ENCODE measurements at places on chromosomes 1 and 21. TPM values are rescaled to one million over a fixed set of nuclear protein-coding genes. Genes with fewer than 3 reads are reported as not detected.

GRCh38 chr21:44972821-44973220 lies 33.0 kb downstream of the SLX9 start:
- no peaks in the 10 kb centered on the region for H3K36me3 ChIP-seq
- no peak overlapping the region for H3K4me3 ChIP-seq
- H3K27ac ChIP-seq = no peak overlapping the region
- H3K4me1 ChIP-seq = no peaks in the 10 kb centered on the region
- no peaks in the 10 kb centered on the region for H3K27me3 ChIP-seq

DNA sequence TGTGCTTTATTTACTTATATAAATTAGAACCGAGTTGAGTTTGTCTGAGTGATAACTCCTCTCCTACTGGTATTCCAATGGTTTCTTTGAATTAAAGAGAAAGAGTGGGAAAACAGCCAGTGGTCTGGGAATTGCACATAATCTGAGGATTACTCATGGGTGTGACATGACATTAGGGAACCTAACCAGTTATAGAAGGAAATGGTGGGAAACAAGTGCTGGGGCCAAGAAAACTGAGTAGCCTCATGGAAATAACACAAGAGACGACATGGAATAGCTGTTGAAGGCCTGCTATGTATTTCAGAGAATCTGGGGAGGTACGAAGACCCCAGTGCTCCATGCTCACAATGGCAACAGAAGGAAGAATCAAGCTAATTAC lies 41.8 kb upstream of the LRRC52 start:
- H3K27me3 ChIP-seq = peaks cover 5% of the 10 kb centered on the region
- no peak for DNase-seq
- H3K4me1 ChIP-seq = no peaks in the 10 kb centered on the region
- no peaks in the 10 kb centered on the region for H3K36me3 ChIP-seq
- H3K4me3 ChIP-seq = no peak overlapping the region

DNA sequence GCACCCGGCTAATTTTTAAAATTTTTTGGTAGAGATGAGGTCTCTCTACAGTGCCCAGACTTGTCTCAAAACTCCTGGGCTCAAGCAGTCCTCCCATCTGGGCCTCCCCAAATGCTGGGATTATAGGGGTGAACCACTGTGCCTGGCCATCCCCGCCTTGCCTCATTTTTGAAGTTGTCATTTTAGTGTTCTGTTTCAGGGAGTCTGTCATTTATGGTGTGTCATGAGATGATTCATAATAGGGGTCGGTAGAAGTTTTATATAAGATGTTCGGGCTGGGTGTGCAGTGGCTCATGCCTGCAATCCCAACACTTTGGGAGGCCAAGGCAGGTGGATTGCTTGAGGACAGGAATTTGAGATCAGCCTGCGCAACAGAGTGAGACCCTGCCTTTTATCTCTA lies 8.5 kb downstream of the PRCC start:
- H3K27ac ChIP-seq = peak overlapping the region; percentile 16
- peaks cover 28% of the 10 kb centered on the region for H3K4me1 ChIP-seq
- no peaks in the 10 kb centered on the region for H3K27me3 ChIP-seq
- no peak overlapping the region for H3K4me3 ChIP-seq
- peaks cover 11% of the 10 kb centered on the region for H3K36me3 ChIP-seq

GRCh38 chr1:38465460-38465859 lies 394.1 kb downstream of the RRAGC start:
- no peaks in the 10 kb centered on the region for H3K36me3 ChIP-seq
- H3K4me3 ChIP-seq = no peak overlapping the region
- no peaks in the 10 kb centered on the region for H3K4me1 ChIP-seq
- H3K27me3 ChIP-seq = peaks cover 3% of the 10 kb centered on the region
- no peak overlapping the region for H3K27ac ChIP-seq

DNA sequence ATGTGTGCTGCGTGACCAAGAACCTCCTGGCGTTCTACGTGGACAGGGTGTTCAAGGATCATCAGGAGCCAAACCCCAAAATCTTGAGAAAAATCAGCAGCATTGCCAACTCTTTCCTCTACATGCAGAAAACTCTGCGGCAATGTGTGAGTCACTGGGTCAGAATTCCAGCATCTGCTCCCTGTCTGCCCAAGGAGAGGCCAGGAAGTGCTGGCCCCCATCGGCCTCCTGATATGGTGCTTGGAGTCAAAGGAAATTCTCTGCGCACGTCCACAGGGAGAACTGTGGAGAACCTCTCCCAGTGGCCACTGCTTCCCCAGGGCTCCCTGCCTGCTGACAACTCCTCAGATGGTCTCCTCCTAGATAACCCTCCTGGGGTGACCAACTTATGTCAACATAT lies 25.6 kb upstream of the IL20 start:
- peaks cover 32% of the 10 kb centered on the region for H3K27me3 ChIP-seq
- DNase-seq = no peak
- no peak overlapping the region for H3K4me3 ChIP-seq
- no peak overlapping the region for H3K27ac ChIP-seq
- H3K4me1 ChIP-seq = peaks cover 2% of the 10 kb centered on the region

DNA sequence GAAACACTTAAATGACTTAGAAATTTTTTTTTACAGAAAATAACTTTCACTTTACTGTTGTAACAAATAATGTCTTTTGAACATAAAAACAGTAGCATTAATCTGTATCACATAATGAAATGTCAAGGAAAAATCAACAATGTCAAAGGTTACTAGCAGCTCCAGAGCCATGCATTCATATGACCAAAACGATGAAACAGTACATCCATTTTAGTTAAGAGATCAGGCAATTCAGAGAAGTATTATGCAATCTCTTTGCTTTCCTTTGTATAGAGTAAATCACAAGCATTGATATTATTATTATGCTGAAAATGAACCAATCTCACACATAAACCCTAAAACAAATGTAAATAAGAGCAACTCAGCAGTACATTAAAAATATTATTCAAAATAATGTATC lies 748.9 kb downstream of the PLA2G4A start:
- H3K4me3 ChIP-seq = no peak overlapping the region
- H3K36me3 ChIP-seq = no peaks in the 10 kb centered on the region
- no peak for DNase-seq
- H3K4me1 ChIP-seq = peaks cover 6% of the 10 kb centered on the region
- H3K27ac ChIP-seq = no peak overlapping the region

GRCh38 chr1:33822396-33822795 lies 41.5 kb upstream of the HMGB4 start:
- DNase-seq = no peak
- no peaks in the 10 kb centered on the region for H3K36me3 ChIP-seq
- peaks cover 28% of the 10 kb centered on the region for H3K27me3 ChIP-seq
- no peaks in the 10 kb centered on the region for H3K4me1 ChIP-seq

- no peak for DNase-seq
- peaks cover 8% of the 10 kb centered on the region for H3K4me1 ChIP-seq
- no peaks in the 10 kb centered on the region for H3K36me3 ChIP-seq
- H3K27ac ChIP-seq = peak within 1 kb of the TSS; percentile 5
Observed at GRCh38 chr1:32702599-32703478, at the start of gene SYNC. Gene SYNC, minus strand, starts transcription at chr1:32702770. Its CDS starts 110 bp downstream, at chr1:32702660.

Gene HENMT1
- total RNA-seq = 5.9 TPM

Gene OR6N1
- not detected for total RNA-seq

Gene ATP1A4
- total RNA-seq = not detected

Gene MFAP2
- total RNA-seq = 170 TPM

Gene LCE2D
- total RNA-seq = not detected
